ENCODE measurements at places on chromosomes 11 and 22.

DNA sequence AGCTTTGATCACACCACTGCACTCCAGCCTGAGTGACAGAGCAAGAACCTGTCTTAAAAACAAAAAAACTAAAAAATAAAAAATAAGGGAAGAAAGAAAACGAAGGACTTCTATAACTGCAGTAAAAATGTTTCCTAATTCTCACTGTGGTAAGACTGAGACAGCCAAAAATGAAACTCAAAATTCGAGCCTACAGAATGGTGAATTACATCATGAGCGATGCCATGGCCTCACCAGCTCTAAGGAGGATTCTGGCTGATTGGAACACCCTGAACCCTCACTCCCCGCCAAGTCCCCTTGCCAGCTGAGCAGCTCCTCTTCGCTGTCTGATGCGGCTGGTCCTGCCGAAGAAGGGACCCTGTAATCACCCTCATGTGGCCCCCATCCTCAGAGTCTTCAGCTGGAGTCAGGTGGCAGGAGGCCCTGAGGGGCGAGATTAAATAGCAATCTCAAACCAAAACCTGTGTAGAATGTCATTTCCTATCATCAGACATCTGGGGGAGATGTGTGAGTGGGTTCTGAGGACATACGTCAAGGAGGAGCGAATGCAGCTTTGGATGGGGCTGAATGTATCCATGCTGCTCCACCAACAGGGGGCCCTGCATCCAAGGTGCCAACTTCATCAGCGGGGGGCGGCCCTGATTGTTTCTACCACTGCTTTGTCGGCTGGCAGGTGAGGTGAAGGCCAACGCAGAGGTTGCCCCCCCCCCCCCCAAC lies 29.2 kb downstream of the PDGFB start:
- DNase-seq = no peak

- DNase-seq = no peak
Measured at GRCh38 chr22:31625661-31626426, 36.2 kb downstream of the PISD start.

DNA sequence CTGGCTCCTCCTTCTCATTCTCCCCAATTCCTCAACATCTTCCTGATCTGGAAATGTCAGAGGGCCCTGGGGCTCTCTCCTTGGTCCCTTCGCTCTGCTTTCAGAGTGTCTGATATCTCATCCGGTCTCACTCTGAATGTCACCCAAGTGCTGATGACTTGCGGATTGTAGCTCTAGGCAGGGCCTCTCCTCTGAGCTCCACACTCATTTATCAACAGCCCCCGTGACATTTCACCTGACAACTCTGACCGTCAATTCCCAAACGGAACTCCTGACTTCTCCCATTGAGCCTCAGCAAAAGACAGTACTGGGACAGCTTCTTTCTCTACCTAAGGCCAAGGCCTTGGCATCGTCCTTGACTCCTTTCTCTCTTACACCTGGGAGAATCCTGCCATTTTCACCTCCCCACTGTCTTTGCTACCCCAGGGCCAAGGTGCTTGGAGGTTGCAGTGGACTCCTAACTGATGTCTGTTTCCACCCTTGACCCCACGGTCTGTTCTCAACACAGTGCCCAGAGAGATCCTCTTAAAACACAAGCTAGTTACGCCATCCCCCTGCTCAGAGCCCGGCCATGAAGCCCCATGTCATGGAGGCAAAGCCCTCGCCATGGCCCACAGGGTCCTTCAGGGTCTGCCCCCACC lies 57.5 kb upstream of the THY1 start:
- DNase-seq = no peak

GRCh38 chr11:27653990-27654758 lies 46.1 kb downstream of the BDNF start:
- DNase-seq = no peak

GRCh38 chr22:20199906-20200305 lies 49.1 kb upstream of the CCDC188 start:
- DNase-seq = no peak

DNA sequence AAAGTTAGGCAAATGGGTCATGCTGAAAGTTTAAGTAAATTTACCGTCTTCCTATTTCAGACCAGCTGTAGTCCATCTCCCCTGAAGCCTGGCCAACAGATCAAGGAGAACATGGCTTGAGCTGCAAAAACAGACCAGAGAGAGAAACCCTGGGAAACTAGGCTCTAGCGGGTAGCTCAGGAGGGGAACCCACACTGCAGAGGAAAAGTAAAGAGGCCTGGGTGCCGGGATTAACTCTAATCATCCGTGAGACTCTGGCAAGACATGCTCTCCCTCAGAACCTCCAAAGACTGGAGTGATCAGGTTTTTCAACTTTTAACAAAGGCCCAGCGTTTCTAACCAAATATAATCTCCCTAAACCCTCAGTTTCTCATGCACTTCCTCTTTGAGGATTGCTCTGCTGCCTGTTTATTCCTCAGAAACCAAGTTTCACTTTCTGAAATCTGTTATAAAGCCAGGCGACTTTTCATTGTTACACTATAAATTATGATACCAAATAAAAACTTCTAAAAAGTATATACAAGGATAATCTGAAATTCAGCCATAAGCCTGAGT lies 67.5 kb downstream of the GAB2 start:
- DNase-seq = no peak

DNA sequence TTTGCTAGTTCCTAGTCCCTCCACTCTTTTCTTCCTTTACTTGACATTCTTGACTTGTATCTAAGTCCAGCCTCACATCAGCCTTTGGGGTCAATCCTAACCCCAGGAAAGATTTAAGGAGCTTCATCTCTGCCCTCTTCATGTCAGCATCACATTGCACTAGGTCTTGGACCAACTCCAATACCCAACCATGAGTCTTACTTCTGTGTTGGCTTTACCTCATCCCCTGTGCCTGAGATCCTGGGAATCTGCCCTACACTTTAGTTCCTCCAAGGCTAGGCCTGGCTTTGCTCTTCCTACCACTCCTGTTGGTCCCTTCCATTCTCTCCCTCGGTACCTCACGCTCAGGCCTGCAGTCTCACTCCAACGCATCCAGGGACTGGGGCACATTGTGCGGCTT lies 117.0 kb downstream of the SLC1A2 start:
- DNase-seq = no peak

DNA sequence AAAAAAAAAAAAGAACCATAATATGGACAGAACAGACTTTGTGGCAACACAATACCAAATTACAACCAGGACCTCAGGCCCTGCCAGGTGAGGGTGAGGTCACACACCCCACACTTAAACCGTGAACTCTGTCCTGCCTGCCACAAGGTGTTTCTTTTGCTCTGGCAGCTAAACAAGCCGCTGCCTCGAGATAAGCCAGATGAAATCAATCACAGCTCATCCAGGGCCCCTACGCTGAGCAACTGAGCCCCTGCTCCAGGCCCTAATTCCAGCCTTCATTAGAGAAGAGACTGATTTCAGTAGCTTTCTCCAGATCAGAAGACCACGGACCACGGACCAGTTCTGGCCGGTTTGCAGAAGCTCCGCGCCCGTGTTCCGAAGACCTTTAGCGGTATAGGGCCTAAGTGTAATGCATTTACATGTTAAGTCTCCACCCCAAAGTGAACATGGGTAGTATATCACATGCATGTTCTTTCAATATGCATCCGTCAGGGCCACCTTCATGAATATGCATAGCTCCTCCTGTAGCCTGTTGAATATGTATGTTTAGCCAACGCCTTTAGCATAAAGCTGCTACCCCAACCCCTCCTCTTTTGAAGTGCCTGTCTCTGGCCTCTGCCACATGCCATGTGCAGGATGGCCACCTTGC lies 14.8 kb upstream of the RAC2 start:
- DNase-seq = no peak

DNA sequence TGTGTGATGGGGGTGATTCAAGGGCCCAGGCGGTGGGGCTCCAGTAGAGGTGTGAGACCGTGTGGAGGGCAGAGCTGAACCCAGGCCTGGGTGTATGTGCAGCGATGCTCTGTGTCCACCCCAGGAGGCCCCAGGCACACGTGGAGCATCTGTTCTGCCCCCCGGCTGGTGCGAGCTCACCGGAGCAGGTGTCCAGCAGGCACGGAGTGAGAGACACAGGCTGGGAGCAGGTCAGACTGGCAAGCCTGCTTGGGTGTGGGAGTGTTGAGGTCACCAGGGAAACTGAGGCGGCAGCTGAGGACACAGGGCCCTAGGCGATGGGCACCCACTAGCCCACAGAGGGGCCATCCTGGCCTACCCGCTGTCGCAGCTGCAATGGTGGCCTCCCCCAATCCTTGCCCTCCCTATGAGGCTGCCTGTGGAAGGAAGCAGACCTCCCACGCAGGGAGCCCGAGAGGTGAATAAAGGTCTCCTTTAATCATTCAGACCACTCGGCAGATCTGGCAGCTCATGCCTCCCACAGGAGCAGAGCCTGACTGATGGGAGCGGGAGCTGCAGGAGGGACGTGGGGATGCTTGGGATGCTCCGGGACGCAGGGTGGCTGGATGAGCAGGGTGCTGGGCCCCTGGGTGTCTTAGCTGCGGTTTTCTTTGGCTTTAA lies 1165.1 kb downstream of the BRD1 start:
- no peak for DNase-seq

- no peak for DNase-seq
Measured at GRCh38 chr11:8267831-8268529, 4.3 kb upstream of the LMO1 start.

- no peak for DNase-seq
Measured at GRCh38 chr22:49965091-49966040, 4.8 kb downstream of the PIM3 start.

DNA sequence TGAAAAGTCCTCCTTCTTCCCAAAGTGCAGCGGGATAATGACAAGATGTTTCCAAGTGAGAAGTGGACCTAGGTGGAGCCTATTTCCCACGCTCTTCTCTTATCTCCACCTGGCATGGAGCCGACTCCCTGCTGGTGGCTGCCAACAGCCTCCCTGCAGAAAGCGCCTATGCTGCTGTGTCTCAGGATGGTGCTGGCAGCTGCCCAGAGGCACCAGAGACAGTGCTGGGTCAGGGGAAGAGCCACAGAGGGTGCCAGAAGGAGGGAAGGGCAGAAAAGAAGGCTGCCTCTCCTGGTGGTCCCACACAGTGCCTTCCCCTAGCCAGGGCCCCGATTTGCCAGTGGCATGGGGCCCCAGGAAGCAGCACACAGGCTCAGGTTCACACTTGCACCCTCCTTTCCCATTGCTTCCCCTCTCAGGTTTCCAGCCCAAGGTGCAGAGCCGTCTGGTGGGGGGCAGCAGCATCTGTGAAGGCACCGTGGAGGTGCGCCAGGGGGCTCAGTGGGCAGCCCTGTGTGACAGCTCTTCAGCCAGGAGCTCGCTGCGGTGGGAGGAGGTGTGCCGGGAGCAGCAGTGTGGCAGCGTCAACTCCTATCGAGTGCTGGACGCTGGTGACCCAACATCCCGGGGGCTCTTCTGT lies 19.0 kb downstream of the CD5 start:
- DNase-seq = no peak

GRCh38 chr11:720642-721246 lies 14.7 kb downstream of the EPS8L2 start:
- peak; percentile 42 for DNase-seq

DNA sequence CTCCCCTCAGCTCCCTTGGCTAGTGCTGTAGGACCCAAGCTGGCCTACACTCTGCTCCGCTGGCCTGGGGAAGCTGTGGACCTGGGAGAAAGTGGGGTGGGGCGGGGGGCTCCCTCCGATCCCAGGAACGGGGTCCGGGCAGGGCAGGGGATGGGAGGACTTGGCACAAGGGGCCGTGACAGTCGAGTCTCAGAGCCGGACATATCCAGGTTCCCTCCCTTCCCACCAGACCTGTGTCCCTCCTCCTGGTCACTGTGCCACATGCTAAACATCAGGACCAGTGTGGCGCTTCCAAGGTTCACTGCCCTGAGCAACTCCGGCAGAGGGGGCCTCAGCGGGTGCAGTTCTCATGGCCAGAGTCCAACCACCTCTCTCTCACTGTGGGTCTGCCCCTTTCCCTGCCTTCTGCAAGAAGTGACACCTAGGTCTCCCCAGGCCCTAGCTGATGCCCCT lies 2.0 kb downstream of the DUSP8 start:
- no peak for DNase-seq

DNA sequence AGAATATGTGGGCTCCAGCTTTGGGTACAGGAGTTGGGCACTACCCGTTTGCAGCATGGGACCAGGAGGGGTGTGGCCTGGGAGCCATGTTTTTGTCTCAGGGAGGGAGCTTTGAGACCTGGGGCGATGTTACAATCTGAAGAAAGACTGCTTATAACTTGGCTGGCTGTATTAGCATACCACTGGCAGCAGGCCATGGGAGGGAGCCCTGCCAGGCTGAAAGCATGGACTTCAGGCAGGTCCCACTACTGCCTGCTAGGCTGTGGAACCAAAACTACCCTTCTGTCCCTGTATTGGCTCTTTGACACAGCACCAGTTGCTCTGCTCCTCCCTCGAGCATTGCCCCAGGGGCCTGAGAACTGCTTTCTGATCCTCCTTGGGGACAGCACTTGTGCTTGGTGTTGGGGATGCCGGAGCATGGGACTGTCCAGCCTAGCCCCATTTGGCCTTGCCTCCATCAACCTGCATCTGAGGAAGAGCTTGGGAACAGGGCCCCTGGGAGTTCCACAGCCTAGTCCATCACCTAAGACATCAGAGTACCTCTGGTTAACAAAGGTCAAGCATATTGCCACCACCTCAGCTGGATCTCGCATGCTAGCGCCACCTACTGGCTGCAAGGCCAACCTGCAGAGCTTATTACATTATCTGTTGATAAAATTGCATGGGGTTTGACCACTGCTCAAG lies 217.4 kb downstream of the SBF2 start:
- DNase-seq = no peak

- no peak for DNase-seq
Measured at GRCh38 chr11:84398017-84398626, 1112.0 kb upstream of the CCDC90B start.

GRCh38 chr11:1486054-1486825 lies at the start of gene MOB2:
Gene MOB2 (minus strand): TSS chr11:1486779. CDS start chr11:1486556, 223 bp downstream.
- DNase-seq = peak; percentile 3

- no peak for DNase-seq
Measured at GRCh38 chr11:26539517-26539916, 32.5 kb downstream of the MUC15 start.

GRCh38 chr11:75616281-75616680 lies 52.6 kb downstream of the MAP6 start:
- DNase-seq = no peak

DNA sequence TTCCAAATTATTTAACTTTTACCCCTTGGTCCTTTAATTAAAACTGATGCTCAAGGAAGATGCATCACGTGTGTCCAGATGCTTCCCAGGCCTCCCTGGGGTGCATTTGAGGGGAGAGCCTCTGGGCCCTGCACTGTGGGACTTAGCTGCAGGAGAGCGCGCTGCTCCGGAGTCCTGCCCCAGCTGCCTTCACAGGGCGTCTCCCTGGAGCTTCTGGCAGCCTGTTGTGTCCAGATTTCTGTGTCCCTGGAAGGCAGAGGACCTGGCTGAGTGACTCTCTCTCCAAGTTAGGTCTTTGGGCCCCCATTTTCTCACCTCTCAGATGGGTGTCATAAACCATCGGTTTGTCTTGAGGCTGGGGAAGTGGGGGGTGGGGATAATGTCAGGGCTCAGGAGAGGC lies 3.0 kb downstream of the ARHGAP8 start:
- no peak for DNase-seq

GRCh38 chr11:33383075-33383919 lies 126.1 kb downstream of the HIPK3 start:
- DNase-seq = no peak

- DNase-seq = no peak
Measured at GRCh38 chr11:66951927-66952337, 6.3 kb downstream of the PC start.

GRCh38 chr22:47342446-47342845 lies 580.0 kb downstream of the TBC1D22A start:
- no peak for DNase-seq

- DNase-seq = peak; percentile 38
Measured at GRCh38 chr22:46008291-46008690, 31.3 kb upstream of the WNT7B start.

- no peak for DNase-seq
Measured at GRCh38 chr11:134637091-134638015, 225.3 kb upstream of the B3GAT1 start.

Data from RCC 7860 (cell line).